ENCODE measurements at places on chromosomes 4 and X. TPM values are rescaled to one million over a fixed set of nuclear protein-coding genes. Genes with fewer than 3 reads are reported as not detected.

The QDPR gene
- total RNA-seq, result 15.1 TPM

GRCh38 chr4:123453061-123453680 is 56.6 kb downstream of the SPRY1 start:
- DNase-seq, result no peak

- DNase-seq, result peak; percentile 10
Measured at GRCh38 chrX:53714580-53715345, 28.2 kb upstream of the HUWE1 start.

GRCh38 chr4:19293080-19293479 is 958.6 kb upstream of the SLIT2 start:
- no peak for DNase-seq

- DNase-seq, result no peak
Measured at GRCh38 chr4:25161593-25161950, 1.3 kb upstream of the SEPSECS start.

The SPINK2 gene
- not detected for total RNA-seq

The SHOX gene
- total RNA-seq, result not detected

The VEGFC gene
- total RNA-seq, result 10.8 TPM

The CAPN6 gene
- not detected for total RNA-seq
